ENCODE measurements at places on chromosomes 7 and 10.

DNA sequence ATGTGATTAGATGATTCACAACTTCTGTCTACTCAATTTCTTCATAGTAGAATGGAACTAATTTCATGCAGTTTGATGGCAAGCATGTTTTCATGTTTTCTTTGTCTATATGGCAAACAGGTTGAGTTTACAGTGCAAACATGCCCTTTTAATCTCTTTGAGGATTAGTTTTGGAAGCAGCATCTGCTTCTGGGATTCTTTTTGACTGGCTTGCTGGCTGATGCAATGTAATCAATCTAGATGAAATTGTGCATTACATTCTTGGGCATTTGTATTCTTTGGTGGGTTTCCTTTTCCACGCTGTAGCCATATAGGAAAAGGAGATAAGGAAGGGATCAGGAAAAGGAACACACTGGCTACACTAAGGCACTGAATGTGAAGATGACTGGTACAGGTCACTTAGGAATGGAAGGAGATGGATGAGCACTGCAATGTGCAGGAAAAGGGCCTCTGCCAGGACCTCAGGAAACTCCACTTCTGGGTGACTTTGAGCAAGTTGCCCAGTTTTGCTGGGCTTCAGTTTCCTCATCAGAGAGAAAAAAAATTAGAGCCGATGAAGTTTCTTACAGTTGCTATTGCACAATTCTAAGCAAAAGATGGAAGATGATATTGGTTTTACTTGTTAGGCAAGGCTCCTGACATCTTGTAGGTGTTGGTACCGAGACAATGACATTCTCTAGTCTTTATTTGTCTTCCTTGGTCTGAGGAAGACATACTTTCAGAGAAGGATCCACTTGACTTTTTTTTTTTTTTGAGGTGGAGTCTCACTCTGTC, 269.1 kb downstream of the SUGCT start:
- no peak for DNase-seq

GRCh38 chr7:128381161-128381821, 19.8 kb upstream of the PRRT4 start:
- DNase-seq: peak; percentile 63

- no peak for DNase-seq
Observed at GRCh38 chr10:24804392-24804791, 80.7 kb upstream of the ARHGAP21 start.

DNA sequence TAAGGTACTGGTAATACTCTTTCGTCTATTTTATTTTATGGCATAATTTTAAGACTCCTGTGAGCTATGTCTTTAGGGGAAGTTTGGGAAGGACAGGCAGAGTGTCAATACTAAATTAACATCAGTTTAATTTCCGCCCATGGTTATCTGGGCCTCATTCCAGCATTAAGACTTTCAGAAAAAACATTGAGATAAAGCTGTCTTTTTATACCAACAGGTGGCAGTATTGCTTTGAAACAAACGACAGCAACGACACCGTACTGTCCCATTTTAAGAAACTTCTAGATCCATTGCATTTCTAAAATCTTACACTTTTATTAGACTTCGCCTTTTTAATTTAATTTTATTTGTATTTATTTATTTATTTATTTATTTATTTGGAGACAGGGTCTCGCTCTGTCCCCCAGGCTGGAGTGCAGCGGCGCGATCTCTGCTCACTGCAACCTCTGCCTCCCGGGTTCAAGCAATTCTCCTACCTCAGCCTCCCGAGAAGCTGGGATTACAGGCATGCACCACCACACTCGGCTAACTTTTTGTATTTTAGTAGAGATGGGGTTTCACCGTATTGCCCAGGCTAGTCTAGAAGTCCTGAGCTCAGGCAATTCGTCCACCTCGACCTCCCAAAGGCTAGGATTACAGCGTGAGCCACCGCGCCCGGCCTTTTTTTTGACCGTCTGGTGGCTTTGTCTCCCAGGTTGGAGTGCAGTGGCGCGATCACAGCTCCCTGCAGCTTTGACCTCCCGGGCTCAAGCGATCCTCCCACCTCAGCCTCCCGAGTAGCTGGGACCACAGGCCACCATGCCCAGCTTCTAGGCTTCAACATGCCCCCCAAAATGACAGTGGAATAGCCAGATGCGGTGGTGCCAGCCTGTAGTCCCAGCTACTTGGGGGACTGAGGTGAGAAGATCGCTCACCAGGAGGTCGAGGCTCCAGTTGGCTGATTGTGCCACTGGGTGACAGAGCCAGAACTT, 78.7 kb upstream of the C1GALT1 start:
- no peak for DNase-seq

- no peak for DNase-seq
Observed at GRCh38 chr10:120403109-120403508, 53.9 kb upstream of the PLPP4 start.

- no peak for DNase-seq
Observed at GRCh38 chr7:157012113-157012547, 1.7 kb upstream of the MNX1 start.

DNA sequence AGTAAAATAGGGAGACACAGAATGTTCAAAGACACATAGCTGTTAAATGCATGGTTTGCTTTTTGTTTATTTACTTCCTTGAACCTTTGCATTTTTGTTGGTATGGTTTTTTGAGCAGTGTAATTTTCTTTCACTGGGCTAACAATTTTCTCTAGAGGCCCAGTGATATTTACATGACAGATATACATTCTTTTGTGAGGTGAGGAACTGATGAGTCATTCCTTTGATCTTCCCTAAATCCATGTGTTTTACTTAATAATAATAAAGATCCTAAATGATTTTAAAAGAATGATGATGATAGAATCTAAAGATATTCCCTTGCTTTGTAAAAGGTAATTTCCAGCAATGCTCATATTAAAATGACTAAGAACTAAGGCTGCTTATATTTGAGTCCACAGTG, 188.5 kb upstream of the ANK3 start:
- no peak for DNase-seq

DNA sequence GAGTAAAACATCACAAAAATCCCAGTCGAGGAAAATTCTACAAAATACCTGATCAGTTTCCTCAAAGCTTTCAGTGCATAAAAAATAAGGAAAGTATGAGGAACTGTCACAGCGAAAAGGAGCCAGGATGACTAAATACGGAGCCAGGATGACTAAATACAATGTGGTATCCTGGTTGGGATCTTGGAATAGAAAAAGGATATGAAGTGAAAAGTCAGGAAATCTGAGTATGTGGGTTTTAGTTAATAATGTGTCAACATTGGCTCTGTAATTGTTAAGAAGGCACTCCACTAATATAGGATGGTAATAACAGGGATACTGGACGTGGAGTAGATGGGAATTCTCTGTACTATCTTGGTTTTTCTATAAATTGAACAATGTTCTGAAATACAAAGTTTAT, 175.5 kb downstream of the SUGCT start:
- no peak for DNase-seq
